ENCODE measurements at places on chromosomes 7 and 10. TPM values are rescaled to one million over a fixed set of nuclear protein-coding genes. Genes with fewer than 3 reads are reported as not detected.

DNA sequence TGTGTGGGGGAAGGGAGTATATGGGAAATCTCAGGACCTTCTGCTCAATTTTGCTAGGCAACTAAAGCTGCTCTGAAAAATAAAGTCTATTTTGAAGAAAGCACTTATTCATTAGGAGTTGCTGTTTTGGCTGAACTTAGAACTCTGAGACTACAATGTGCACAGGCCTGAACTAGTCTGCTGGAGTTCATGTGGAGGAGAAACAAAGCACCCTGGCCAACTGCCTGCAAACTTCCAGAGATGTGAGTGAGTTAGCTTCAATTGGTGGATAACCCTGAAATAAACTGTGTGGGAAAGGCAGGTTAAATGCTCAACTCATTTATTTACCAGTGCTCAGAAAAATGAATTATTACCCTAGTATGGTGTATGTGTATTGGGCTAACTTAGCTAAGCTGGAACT lies 17.3 kb upstream of the FAM241B start:
- peak; percentile 15 for DNase-seq

DNA sequence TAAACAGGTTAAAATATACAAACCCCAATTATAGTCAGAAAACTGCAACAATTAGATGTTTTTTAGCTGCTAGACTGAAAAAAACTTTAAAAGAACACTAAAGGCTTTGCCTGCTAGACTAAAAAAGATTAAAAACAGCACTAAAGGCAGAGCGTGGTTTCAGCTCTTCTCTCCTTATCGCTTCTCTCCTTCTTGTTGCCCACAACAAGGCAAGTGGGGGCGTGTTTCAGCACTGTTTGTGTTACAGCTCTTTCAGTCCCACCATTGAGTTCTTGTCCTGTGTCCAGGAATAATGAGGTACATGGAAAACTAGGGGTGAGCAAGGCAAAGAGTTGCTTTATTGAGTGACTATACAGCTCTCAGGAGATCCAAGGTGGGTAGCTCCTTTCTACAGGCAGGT lies 112.3 kb downstream of the HPSE2 start:
- DNase-seq, result no peak

SFTPD gene
- total RNA-seq, result 0.07 TPM

DNA sequence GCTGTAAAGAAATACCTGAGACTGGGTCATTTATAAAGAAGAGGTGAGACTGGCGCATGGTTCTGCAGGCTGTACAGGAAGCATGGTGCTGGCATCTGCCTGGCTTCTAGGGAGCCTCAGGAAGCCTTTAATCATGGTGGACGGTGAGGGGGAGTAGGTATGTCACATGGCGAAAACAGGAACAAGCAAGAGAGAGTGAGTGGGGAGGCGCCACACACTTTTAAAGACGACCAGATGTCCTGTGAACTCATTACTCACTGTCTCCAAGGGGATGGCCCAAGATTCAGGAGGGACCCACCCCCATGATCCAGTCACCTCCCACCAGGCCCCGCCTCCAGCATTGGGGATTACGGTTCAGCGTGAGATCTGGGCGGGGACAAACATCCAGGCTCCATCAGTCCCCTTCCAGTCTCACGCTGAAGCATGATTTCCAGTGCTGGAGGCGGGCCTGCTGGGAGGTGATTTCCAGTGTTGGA lies 3.2 kb downstream of the ZNF316 start:
- peak; percentile 53 for DNase-seq

- no peak for DNase-seq
Measured at GRCh38 chr10:103968441-103969391, 1.8 kb downstream of the SLK start.

- no peak for DNase-seq
Measured at GRCh38 chr10:85614981-85615380, 751.6 kb downstream of the GRID1 start.

FKBP6 gene
- not detected for total RNA-seq

CLDN3 gene
- not detected for total RNA-seq

DNA sequence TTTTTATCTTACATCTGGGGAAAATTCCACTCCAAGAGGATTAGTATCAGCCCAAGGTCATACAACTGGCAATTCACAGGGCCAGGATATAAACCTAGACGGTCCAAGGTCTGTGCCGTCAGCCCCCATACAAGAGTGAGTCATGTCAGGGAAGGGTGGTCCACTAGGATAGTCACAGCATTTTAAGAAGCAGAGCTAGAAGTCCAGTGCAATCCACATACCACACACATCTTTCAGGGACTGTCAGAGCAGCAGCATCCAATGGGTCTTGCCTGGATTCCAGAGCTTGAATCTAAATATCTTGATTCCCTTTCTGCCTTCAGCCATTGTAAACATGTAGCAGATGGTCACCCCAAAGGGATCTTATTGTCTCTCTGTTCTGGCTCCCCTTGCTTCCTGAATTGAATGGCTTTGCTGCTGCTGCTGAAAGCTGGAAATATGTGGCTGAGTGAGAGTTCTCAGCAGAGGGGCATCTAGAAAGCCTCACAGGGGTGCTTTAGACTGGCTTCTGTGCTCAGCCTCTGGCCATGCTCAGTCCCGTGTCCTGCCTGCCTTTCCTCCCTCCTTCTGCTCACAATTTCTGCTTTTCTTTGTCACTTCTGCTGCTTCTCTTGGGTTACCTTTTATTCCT lies 9.9 kb upstream of the OR6V1 start:
- no peak for DNase-seq

MMP21 gene
- not detected for total RNA-seq

SLIT1 gene
- total RNA-seq, result not detected

CDH23 gene
- total RNA-seq, result not detected

- DNase-seq, result no peak
Measured at GRCh38 chr7:124310934-124311390, 278.1 kb upstream of the TMEM229A start.

DNA sequence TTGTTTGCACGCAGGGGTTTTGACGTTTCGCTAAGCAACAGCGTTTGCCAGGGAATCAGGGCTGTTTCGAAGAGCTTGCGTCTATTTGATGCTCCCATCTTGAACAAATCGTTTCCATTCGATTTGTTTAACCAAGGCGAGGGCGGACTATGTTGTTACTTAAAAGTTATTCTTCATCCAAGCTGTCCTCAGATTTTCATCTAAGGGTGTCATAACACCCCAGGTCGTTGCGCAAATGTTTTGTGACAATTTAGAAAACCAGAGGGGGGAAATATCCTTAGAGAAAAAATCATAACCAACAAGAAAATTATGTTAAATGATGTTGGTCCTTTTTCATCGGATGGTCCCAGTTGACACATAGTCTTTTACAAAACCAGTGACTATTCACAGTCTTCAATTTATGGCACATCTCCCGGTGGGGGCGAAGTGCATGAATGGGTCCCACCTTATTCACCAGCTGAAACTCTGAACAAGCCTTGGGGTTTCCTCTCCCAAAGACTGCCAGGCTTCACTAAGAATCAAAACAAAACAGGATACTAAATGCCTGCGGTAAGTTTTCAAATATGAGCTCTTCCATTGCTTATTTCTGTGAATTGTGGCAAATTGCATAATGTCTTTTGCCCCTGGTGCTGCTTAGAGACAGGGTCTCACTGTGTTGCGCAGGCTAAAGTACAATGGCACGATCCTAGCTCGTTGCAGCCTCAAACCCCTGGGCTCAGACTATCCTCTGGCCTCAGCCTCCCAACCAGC lies 109.9 kb downstream of the REEP3 start:
- DNase-seq, result no peak

All from foreskin keratinocyte (primary cell).